ENCODE measurements at places on chromosomes 3 and 15. TPM values are rescaled to one million over a fixed set of nuclear protein-coding genes. Genes with fewer than 3 reads are reported as not detected.

DNA sequence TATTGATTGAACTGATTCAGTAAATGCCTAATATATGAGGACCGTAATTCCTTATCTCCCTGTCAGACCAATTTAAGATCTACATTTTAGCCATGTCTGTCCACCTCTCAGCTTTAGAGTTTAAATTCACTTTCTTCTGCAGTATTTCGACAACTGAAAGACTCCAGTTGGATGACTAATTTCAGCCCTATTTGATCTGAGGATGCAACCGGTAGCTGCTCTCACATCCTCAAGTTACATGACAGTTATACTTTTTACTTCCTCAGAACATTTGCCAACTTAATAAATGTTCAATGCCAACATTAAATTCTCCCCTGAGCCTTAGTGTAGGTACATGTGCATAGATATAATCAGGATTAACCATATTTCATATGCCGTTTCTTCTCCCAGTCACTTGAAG lies 2.5 kb upstream of the HHLA2 start:
- no peak for DNase-seq

DNA sequence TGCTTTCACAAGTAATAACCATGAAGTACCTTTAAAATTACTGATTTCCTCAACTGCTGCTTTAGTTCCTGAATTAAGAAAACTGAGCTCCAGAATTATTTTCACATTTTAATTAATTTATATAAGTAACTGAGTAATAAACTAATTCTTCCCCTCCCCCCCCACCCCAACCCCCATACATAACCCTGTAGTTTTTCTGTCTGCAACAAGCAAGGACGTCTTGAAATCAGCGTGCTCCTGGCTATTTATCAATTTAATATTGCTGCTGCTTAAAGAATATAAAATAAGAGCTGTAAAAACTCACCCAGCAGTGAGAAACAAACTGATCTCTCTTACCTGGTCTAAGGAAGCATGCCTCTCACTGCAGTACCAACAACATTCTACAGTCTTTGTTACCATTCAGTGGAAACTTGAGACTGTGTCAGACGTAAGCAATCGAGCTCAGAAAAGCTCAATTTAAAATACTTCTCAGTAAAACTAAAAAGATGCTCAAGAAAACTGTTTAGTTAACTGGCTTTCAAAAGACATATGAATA lies 121.0 kb downstream of the TFDP2 start:
- no peak for DNase-seq

GRCh38 chr3:134334901-134335280 lies 39.4 kb downstream of the AMOTL2 start:
- peak; percentile 41 for DNase-seq

GRCh38 chr15:101175401-101175800 lies 76.4 kb downstream of the CHSY1 start:
- DNase-seq = no peak

GRCh38 chr3:16513141-16514020 lies at the start of gene RFTN1:
Gene RFTN1, minus strand, starts transcription at chr3:16513699. Its CDS starts 19,830 bp downstream, at chr3:16493869.
- peak; percentile 53 for DNase-seq

GRCh38 chr3:107810171-107811071 lies 280.4 kb downstream of the CD47 start:
- no peak for DNase-seq

GRCh38 chr15:80031841-80032240 lies 27.6 kb upstream of the ZFAND6 start:
- DNase-seq = peak; percentile 36

DNA sequence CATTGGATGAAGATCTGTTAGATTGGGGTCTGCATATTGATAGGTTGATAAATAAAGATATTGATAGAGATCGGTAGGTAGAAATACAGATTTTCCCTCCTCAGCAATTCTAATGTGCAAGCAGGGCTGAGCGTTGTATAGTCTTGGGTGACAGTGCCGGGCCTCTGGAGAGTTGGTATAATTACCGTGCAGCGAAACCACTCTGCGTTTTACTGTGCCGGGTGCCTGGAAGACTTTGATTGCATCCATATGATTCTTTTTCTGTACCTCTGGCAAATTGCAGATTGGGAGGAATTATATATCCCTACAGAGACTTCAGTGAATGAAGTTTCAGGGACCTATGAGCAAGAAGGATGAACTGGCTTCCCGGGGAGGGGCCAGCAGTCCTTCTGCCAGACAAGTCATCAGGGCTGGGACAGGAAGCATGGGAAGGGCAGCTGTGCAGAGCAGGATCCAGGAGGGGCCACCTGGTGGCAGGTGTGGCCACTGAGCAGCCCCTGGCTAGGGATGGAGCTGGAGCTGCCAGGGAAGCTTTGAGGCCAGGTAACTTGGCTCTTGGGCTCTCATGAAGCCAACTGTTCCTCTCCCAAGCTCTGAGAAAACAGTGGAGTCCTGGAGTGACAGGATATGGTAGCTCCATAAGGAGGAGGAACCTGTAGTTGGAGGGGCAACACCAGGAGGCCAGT lies 132.5 kb downstream of the APBA2 start:
- no peak for DNase-seq

The SMAD6 gene
- total RNA-seq = 11.2 TPM

The KAT2B gene
- total RNA-seq = 28.8 TPM

DNA sequence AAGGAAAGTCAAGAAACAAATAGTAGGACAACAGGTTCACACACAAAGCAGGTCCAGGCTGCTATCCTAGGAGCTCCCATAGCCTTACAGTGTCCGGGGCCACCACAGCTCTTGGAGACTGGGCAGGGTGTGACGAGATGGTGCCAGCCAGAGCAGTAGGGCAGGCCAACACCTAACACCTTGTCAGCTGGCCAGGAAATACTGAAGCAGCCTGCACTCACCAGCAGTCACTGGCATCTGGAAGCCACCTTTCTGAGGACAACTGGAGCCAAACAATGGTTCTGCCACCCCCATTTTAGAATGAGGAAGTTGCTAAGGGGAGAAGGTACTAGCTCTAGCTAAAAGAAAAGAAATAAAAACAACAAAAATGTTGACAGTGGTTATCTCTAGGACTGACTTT lies 47.2 kb downstream of the CCDC12 start:
- DNase-seq = peak; percentile 80

GRCh38 chr3:49906073-49906743 lies 2.5 kb upstream of the MST1R start:
- peak; percentile 88 for DNase-seq

DNA sequence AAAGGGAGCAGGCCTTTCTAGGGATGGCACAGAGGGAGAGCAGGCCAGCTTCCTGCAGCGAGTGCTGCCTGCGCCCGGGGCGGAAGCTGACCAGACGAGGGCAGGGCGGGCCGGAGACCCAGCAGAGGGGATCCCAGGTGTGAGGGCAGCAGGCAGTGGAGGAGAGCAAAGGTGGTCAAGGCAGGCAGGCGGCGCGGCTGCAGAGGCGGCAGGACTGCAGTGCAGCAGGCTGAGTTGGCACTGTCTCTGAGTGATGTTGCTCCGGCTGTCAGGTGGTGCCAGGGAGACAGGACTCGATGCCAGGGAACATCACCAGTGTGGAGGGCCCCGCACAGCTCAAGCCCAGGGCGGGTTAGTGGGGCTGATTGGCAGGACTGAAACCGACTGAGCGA lies 22.3 kb upstream of the PLXNA1 start:
- DNase-seq = no peak

DNA sequence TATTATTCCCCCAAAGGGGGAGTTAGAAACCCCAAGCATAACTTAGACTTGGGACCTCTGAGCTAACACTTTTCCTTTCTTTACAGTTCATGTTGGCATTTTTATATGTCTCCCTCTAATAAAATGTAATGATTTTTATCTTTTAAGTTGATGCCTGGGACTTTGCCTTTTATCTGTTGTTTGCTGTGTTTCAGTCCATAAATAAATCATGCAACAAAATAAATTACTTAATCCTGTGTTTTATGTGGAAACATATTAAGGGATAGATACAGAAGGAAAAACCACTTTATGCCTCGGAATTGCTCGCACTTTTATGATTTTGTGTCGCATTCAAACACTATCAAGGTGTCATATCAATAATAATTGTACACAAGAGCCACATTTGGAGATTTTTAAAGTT lies 93.7 kb upstream of the TBC1D5 start:
- DNase-seq = no peak

- DNase-seq = no peak
Observed at GRCh38 chr3:132783152-132783551, 60.9 kb upstream of the NPHP3 start.

- no peak for DNase-seq
Observed at GRCh38 chr3:13863382-13863952, 16.4 kb downstream of the WNT7A start.

The CCR8 gene
- not detected for total RNA-seq

GRCh38 chr3:108119398-108120104 lies 28.7 kb upstream of the CD47 start:
- no peak for DNase-seq

The TMEM158 gene
- total RNA-seq = 10.0 TPM

DNA sequence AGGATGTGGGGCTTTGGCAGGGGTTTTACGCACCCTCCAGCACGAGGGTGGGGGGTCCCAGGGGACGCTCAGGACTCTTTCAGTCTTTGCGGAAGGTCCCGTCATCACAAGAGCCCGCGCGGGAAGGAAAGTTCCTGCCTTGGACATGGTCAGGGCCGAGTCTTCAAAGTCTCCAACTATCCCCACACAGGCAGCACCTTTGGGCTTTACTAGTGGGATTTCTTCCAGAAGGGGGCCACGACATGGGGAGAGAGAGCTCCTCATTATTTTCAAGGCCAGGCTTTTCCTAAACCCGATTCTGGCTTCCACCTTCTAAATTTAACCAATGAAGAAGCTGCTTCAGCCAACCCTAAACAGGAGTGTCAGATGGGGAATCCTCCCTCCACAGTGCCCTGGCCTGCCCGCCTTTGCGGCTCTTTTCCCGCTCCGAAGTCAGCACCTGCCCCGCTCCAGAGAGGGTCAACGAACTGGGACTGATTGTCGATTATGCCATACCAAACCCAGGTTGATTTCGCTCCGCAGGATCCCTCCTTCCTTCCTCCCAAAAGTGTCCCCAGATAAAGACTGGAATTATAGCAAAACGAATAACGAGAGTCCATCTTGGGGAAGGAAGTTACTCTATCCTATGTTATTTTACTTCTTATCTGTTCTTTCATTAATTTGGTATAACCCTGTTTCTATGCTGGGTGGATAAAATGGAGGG lies 11.0 kb downstream of the SHOX2 start:
- DNase-seq = no peak
